ENCODE measurements at places on chromosomes 16 and 17.

DNA sequence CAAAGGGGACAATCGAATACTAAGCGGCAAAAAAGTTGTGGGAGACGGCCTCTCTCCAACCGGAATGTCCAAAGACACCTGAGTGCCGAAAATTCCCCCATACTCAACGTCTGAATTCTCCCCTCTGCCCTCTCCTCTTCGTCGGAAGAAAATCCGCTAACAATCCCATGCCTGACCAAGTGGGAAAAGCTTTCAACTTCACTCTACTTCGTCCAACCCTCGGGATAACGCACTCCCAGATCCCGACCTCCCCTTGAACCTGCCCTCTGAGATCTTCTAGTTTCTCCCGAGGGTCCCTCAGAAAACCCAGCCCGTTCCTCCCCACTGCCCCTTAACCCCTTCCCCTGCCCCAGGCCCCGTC lies 961 bp downstream of the AMFR start:
- DNase-seq: no peak

DNA sequence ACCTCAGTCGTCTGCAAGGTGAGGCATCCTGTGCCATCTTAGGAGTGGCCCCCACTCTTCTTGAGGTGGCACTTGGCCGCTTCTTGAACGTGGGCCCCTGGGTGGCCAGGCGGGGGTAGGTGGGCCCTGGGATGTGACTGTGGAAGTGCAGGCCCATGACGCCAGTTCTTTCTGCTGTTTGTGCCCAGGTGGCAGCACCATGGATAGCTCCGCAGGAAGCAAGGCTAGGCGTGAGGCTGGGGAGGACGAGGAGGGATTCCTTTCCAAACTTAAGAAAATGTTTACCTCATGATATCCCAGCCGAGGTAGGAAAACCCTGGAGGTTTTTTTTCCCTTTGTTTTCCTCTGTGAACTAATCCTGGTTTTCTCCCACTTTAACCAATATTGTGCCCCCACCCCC lies 19.8 kb downstream of the NMRAL1 start:
- no peak for DNase-seq

DNA sequence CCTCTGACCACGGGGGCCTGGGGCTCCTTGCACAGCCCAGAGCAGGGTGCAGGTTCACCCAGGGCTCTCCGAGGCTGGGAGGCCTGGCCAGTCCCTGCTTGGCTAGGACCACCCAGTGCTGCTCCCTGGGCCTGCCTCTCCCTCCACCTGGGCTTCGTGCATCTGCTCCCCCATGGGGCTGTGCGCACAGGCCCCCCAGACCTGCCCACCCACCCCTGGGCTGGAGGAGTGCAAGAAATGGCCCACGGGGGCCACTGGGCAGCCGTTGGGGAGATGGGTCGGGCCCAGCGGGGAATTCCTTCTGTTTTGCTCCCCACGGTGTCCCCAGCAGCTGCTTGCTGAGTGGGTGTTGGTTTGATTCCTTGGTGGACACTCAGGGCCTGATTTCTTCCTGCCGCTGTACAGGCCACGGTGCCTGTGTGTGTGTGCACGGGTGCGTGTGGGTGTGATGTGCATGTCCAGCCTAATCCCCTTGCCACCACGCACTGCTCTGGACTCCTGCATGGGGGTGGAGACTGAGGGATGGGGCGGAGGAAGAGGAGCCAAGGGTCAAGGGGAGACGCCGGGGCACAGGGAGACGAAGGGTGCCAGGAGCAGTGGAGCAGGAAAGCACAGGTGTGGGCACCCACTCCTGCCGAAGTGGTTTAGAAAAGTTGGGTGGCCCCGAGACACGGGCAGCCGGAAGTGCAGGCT lies 8.5 kb downstream of the PRSS27 start:
- no peak for DNase-seq

GRCh38 chr17:31391496-31391949 lies at the start of gene RAB11FIP4:
TSS of gene RAB11FIP4 (plus strand) at chr17:31391675. CDS start at chr17:31391853, 178 bp downstream.
- no peak for DNase-seq

GRCh38 chr17:34399725-34400124 lies 36.7 kb upstream of the CCL1 start:
- no peak for DNase-seq

GRCh38 chr17:80970044-80970761 lies 21.4 kb upstream of the CHMP6 start:
- no peak for DNase-seq

DNA sequence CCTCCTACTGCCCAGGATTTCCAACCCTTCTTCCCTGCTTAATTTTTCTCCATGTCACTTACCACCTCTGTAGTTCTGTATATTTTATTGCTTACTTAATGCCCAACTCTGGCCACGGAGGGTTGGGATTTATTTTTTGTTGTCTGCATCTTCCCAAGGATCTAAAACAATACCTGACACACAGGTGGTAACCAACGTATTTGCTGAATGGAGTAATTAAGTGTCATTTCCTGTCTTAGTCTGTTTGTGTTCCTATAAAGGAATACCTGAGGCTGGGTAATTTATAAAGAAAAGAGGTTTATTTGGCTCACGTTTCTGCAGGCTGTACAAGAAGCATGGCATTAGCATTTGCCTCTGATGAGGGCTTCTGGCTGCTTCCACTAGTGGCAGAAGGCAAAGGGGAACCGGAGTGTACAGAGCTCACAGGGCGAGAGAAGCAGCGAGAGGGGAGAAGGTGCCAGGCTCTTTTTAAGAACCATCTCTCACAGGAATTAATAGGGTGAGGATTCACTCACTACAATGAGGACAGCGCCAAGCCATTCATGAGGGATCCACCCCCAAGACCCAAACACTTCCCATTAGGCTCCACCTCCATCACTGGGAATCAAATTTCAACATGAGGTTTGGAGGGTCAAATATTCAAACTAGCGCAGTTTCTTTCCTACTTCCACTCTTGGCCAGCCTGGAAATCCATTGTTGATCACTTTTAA lies 44.8 kb downstream of the ERN1 start:
- no peak for DNase-seq

DNA sequence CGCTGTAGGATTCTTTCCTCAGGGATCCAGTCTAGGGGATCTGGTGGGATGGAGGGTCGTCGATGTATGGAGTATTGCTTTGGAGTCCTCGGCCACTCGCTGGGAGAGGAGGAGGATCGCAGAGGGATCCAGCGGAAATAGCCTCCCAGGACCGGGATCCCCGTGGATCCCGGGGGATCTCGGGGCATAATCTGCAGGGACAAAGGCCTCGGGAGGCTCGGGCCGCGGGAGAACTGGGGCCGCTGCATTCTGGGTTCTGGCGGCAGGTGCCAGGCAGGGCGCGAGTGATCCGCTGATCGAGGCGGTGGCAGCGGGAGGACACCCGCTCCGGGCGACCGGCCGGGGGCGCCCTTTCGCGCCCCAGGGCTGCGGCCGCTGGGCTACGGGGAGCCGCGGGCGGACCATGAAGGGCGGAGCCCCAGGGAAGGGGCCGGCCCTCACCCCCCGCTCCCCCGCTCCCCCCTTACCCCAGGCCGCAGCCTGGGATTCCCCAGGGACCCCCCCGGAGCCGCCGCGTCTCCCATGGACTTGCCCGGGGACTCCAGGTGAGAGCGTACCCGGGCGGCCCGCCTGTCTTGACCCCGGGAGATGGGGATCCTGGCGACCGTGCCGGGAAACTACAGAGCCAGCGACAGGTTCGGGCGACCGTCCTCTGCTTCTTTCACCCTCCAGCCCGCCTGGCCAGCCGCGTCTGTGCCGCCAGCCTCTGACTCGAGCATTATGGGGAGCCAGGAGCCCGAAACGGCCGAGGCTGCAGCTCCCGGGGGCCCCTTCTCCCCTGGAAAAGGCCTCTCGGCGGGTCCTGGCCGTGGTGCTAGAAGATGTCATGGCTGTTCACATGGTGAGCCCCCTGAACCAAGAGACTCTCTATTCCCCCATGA lies 604 bp downstream of the PRR14 start:
- peak; percentile 46 for DNase-seq

- no peak for DNase-seq
Observed at GRCh38 chr17:77873500-77874302, 84.8 kb upstream of the TNRC6C start.

DNA sequence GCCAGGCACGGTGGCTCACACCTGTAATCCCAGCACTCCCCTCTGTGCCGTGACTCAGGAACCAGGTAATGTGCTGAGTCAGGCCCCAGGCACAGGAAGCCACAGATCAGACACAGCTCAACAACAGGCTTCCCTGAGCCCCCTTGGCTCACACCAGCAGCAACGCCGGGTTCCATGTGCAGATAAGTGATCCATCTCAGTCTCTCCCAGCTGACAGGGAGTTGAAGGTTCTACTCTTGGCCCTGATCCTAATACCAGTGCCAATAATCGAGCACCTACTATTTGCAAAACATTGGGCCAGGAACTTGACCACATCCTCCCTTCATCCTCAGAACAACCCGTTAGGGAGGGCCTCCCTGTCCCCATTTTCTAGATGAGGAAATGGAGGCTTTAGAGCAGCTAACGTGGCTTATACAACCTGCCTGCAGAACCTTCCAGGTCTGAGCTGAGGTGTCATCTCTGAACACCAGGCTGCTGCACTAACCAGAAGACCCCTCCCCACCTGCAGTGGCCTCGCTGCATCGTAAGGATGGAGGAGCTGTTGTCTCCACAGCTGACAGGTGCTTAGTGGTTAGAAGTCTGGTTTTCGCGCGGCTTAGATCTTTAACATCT lies 64.8 kb upstream of the AMZ2 start:
- no peak for DNase-seq

DNA sequence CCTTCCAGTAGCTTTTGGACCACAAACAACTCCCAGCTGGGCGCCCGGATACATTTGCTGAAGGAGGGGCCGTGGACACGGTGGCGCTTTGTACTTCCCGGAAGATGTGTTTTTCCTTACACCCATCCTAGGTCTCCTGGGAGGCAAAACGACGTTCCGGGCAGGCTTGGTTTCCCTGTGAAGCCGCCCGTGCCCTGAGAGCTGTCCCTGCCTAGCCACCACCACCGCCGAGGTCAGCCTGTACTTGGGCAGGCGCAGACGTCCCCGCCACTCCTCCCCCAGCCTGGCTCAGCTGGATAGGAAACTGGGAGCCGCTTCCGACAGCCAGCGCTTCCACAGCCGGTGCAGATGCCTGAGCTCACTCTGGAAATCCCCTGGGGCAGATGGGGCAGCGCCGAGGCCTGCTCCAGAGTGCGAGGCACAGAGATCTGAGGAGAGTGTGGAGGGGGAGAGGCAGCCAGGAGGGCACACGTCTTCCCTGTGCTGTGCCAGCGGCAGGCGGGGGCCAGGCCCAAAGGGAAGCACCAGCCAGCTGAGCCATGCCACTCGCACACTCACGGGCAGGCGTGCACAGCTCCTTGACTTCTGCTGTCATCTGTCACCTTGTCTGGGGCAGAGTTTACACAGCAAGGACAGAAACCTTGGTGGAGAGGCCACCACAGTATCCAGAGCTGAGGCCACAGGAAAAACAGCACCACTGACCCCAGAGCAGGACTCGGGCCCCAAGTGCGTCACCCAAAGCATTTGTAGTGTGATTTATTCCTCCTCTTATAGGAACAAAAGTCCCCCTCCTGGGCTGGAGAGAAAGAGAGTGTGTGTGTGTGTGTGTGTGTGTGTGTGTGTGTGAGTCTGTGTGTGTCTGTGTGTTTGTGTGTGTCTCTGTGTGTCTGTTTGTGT lies 3.0 kb downstream of the RHBDF2 start:
- DNase-seq: peak; percentile 93

- DNase-seq: no peak
Observed at GRCh38 chr17:70059071-70059470, 16.0 kb upstream of the KCNJ16 start.

- DNase-seq: peak; percentile 25
Observed at GRCh38 chr17:20156196-20157000, 147.2 kb downstream of the SPECC1 start.

Data from IMR-90 (cell line).